ENCODE measurements at places on chromosomes 3 and 15. TPM values are rescaled to one million over a fixed set of nuclear protein-coding genes. Genes with fewer than 3 reads are reported as not detected.

The ATP10A gene
- total RNA-seq, result 0.24 TPM

The SPINT1 gene
- total RNA-seq, result 4.1 TPM

The PLOD2 gene
- total RNA-seq, result 99.2 TPM

The MED12L gene
- 0.80 TPM for total RNA-seq

The CEP19 gene
- 3.4 TPM for total RNA-seq

The PHLDB2 gene
- total RNA-seq, result 32.5 TPM

The BLM gene
- total RNA-seq, result 1.6 TPM

The THRB gene
- 2.8 TPM for total RNA-seq

The PARP9 gene
- total RNA-seq, result 14.5 TPM

The TLR9 gene
- total RNA-seq, result not detected

The STAC gene
- 0.08 TPM for total RNA-seq

The PPP4R2 gene
- total RNA-seq, result 38.7 TPM

The LOXL1 gene
- total RNA-seq, result 63.7 TPM

The SRGAP3 gene
- total RNA-seq, result 2.2 TPM

The FNDC3B gene
- total RNA-seq, result 68.2 TPM

The RPUSD2 gene
- 9.2 TPM for total RNA-seq

The TMEM45A gene
- total RNA-seq, result 53.7 TPM

The ITIH1 gene
- not detected for total RNA-seq

The PPM1M gene
- 22.4 TPM for total RNA-seq

The SLC30A4 gene
- total RNA-seq, result 5.5 TPM

The CX3CR1 gene
- total RNA-seq, result 0.08 TPM

The RAB6B gene
- total RNA-seq, result 0.65 TPM

The ZNF662 gene
- 1.3 TPM for total RNA-seq

The GCSAM gene
- total RNA-seq, result not detected

The AHSG gene
- not detected for total RNA-seq

The TEX264 gene
- total RNA-seq, result 54.4 TPM

The NOX5 gene
- total RNA-seq, result 0.39 TPM

The CCDC54 gene
- not detected for total RNA-seq

The FBXL22 gene
- total RNA-seq, result not detected

The SLC24A5 gene
- not detected for total RNA-seq

The FYTTD1 gene
- total RNA-seq, result 40.1 TPM

The GUCA1C gene
- total RNA-seq, result not detected

The COL7A1 gene
- total RNA-seq, result 104 TPM

The PIF1 gene
- total RNA-seq, result 6.2 TPM

The TM4SF18 gene
- total RNA-seq, result 2.2 TPM

The SCAMP5 gene
- 1.4 TPM for total RNA-seq

The SPINK8 gene
- total RNA-seq, result not detected

The GOLGA6L22 gene
- not detected for total RNA-seq

The KNG1 gene
- total RNA-seq, result not detected

The ALG1L2 gene
- not detected for total RNA-seq

Data from epithelial cell of alveolus of lung (primary cell).